Large intestine (tissue), 12 donors: ENCODE measurements at places on chromosomes 2 and 18. TPM values are rescaled to one million over a fixed set of nuclear protein-coding genes. Genes with fewer than 3 reads are reported as not detected.

Gene KCNG2
- 0.46 TPM for polyA plus RNA-seq

Gene NCKAP5
- polyA plus RNA-seq, result 4.3 TPM

Gene LRATD1
- polyA plus RNA-seq, result 67.3 TPM

Gene CFAP221
- polyA plus RNA-seq, result 28.5 TPM

Gene CD28
- 1.5 TPM for polyA plus RNA-seq

Gene ONECUT2
- 16.1 TPM for polyA plus RNA-seq

Gene C1QL2
- 0.18 TPM for polyA plus RNA-seq

Gene TCF23
- 0.10 TPM for polyA plus RNA-seq

Gene KRTCAP3
- polyA plus RNA-seq, result 55.5 TPM

Gene SERPINB8
- 7.6 TPM for polyA plus RNA-seq

Gene GPC1
- polyA plus RNA-seq, result 16.3 TPM

Gene CAVIN2
- polyA plus RNA-seq, result 27.5 TPM

Gene ALPG
- not detected for polyA plus RNA-seq

Gene C2orf80
- polyA plus RNA-seq, result 0.84 TPM

Gene CROCC2
- polyA plus RNA-seq, result 0.09 TPM

Gene CCDC85A
- polyA plus RNA-seq, result 1.0 TPM

Gene CHST10
- polyA plus RNA-seq, result 6.4 TPM

Gene CLEC4F
- polyA plus RNA-seq, result 2.9 TPM

Gene RAPH1
- 21.2 TPM for polyA plus RNA-seq
